Activated CD4-positive, alpha-beta T cell treated with anti-CD3 and anti-CD28 coated beads, Interleukin-2, amount 50 U/mL, for 24 hours (primary cell): ENCODE measurements at places on chromosomes 6 and 20.

DNA sequence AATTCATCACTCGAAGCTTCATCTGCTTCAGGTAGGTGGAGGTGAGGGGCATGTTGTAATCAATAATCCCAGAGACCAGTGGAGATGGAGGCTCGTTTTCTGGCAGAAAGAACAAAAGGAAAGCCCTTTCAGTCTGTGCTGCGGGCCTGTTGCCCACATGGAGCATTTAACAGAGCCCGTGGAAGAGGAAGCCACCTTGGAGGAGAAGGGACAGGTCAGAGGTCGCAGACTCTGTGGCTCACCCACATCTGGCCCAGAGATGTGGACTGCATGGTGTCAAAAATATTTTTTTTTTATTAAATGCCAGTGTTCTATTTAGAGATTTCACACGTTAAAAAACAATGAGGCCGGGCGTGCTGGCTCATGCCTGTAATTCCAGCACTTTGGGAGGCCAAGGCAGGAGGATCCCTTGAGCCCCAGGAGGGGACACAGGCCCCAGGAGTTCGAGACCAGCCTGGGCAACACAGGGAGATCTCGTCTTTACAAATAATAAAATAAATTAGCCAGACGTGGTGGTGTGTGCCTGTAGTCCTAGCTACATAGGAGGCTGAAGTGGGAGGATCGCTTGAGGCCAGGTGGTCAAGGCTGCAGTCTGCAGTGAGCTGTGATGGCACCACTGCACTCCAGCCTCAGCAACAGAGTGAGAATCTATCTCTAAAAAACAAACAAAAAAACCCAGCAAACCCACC, 73.6 kb downstream of the NOL4L start:
- DNase-seq: no peak

GRCh38 chr6:147135211-147135681, 69.0 kb upstream of the STXBP5 start:
- no peak for DNase-seq

- no peak for DNase-seq
These were observed 62.6 kb downstream of the NRSN1 start for GRCh38 chr6:24188578-24189080.

DNA sequence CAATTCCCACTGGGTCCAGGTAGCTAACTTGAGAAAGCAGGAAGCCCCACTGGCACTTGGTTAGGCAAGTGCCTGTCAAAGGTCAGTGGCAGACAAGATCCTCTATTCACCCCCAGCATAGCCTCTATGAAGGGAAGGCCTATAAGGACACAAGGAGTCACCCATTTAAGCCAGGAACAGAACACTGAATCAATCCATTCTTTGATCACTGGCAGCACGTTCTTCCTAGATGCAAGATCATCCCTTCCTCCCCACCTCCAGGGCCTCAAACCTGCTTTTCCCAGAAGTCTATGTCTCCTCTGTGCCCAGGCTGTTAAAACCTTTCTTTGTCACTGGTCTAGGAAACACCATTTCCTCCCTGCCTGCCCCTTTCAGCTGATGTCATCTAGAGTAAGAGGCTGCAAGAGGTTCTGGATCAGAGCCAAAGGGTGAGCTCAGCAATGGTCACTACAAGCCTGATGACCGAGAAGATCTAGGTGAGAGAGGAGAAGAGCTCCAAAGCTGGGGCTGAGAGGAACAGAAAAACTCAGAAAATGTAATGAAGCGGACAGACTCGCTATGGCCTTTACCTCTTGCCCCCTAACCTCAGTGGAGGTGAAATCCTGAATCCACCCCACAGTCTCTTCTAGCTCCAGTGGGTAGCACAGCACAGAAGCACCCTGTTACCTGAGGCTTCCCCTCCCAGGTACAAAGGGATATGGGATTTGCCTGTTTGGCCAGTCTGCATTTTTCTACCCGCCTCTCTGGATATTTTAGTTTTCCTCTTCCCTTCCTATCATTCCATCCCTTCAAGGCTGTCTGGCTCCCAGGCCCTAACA, 1.8 kb downstream of the GTPBP2 start:
- DNase-seq: no peak

DNA sequence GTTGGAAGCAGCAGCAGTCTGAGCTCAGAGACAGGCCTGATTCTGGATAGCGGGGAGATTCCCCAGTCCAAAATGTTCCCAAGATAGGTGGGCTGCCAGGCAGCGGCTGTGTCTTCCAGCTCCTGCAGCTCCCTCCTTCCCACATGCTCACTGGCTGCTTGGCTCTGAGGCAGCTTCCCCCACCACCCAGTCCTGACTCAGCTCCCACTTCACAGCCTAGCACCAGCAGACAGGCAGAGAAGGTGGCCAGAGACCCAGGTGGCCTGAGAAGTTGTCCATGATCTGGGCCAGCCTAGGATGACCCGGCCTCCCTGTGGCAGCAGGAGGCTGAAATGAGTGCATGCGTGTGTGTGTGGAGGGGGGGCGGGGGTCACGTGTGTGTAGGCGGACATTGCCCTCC, 94.9 kb downstream of the MDGA1 start:
- no peak for DNase-seq

DNA sequence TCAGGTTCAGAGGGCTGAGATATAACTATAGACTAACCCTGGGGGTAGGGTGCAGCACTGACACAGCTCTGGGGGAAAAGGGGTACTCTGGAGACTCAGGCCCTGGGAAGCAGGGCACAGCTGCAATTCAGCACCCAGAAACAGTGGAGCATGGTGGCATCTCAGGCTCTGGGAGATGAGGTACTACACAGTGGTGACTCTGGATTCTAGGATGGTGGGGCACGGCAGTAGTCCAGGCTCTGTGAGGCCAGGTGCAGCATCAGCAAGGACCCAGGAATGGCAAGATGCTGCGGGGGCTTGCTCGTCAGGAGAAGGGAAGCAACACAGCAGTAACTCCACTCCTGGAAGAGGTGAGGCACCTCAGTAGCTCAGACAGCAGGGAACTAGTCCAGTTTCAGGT, 271.5 kb upstream of the MOCS1 start:
- DNase-seq: no peak

DNA sequence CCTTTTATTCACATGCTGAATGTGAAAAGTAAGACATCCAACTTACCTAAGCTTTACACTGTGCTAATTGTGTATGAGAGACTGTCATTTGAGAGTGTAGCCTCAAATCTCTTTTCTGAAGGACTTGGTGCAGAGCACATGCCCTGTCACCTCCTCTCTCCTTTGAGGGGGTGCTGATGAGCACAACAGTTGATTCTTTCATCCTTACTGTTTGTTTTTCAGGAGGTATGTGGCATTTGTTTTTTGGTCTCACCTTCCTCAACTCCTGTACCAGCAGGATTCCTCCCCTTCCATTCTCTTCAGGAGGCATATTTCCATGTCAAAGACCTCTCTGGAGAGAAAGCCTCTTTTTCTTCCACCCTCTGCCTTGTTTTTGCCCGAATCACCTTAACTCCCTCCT, 252.6 kb upstream of the CITED2 start:
- no peak for DNase-seq

DNA sequence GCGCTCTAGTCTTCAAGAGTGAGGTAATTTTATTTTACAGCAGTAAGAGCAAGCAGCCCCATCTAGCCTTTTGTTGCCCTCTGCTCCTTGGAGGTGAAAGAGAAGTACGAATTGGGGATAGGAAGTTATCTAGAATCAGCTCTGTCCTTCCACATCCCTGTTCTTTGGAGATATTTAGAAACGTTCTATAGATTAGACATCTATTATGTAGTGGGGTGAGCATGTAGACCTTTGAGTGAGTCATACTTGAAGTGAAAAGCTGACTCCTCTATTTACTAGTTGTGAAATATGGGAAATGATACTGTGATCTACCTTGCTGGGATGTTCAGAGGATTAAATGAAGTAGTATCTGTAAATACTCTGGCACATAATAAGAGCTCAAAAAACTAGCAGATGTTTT, 36.0 kb upstream of the SLC35D3 start:
- no peak for DNase-seq

DNA sequence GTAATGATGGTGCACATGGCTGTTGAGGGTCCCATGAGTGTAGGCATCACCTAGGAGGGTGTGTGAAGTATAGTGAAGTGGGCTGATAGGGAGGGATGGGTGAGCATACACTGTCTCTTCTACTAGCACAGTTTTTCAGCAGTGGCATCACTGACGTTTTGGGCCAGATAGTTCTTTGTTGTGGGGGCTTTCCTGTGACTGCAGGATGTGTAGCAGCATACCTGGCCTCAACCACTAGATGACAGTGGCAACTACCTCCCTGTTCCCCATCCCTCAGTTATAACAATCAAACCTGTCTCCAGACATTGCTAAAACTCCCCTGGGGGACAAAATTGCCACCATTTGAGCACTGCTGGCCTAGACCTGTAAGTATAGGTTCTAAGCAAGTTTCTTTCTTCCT, 239.0 kb downstream of the FOXC1 start:
- DNase-seq: no peak

DNA sequence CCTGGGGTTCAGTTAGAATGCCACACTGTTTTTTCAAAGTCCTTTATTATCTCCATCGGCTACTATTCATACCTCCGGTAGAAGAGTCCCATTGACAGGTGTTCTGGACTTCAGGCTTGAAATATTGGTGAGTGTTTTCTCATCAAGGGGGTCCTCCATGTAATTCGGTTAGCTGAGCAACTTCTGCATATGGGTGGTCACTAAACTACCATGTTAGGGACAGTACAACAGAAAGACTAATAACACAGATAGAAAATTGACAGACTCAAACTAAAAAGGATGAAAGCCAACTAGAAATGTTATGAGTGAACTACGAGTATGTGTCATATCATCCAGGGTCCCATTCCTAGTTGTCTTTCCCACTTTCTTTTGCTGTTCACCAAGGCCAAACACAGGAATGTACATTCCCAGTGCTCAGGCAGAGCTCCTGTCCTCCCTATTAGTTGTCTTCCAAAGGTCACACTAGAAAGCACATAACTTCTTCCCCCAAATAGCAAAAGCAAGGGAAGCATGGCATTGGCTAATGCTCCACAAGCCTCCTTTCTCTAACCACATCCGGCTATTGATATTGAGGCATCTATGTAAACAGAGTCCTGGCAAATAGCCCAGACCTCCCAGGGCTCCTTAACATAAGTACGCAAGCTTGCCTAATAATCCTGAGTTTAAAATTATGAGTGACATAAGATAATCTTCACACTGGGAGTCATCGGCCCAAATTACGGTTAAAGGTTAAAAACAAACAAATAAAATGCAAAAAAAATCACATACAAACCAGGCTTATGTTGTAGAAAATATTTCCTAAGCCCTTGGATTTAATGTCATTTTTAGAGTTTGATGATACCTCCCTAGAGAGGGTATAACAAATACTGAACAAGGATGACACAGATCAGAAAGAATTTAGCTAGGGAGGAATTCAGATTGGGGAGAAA, 13.2 kb downstream of the CCN2 start:
- DNase-seq: no peak

- DNase-seq: no peak
These were observed 201.9 kb downstream of the LY86 start for GRCh38 chr6:6790393-6790792.

DNA sequence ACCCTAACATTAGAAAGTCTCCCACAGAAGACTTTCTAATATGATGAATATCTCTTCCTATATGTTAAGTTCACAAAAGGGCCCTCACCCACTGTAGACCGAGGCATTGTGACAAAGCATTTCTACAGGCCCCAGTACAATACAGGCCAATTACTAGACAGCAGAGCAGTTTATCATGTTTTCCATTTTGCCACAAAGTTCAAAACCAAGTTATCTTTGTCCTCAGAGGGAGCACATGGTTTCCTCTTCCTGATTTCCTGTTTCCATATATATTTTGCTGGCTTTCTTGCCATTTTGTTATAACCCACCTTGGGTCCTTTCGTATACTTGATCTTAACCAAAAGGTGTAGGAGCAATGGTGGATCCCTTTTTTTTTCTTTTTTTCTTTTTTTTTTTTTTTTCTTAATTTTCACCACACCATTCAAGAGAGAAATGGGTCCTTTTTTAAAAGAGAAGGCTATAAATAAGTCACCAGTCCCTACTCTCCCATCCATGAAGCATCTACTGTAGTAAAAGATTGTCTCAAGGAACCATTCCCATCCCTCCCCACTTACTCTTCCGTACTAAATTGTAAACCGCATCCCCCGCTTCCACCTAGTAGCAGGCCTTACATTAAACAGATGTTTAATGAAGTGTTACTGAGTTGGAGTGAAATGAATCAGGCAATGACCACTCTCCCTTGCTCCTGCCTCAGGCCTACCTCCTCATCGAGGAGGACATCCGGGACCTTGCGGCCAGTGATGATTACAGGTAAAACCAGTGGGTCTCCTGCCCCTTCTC, 2.1 kb upstream of the UBE2C start:
- no peak for DNase-seq

- DNase-seq: no peak
These were observed 285.2 kb upstream of the STXBP5 start for GRCh38 chr6:146919017-146919416.

- no peak for DNase-seq
These were observed 41.0 kb upstream of the KIF25 start for GRCh38 chr6:167956491-167956890.

- no peak for DNase-seq
These were observed 71.1 kb downstream of the PERP start for GRCh38 chr6:138036111-138036510.

DNA sequence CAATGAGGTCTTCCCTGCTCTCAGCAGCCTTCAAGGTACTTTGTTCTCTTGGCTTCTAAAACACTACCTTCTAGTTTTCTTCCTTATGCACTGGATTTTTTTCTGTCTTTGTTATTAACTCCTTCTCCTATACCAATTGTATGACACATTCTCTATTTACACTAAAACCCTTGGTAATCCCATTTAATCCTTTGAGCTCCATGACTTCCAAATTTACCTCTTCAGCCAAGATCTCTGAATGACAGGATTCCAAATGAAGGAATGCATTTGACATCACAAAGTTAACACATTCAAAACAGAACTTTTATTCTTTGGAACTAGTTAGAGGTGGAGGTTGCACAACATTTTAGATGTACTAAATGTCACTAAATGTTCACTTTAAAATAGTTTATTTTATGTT, 86.6 kb upstream of the SAMD5 start:
- DNase-seq: no peak

GRCh38 chr20:63860325-63861051, 810 bp upstream of the ABHD16B start:
- no peak for DNase-seq

GRCh38 chr6:106275692-106276091, 49.9 kb downstream of the ATG5 start:
- no peak for DNase-seq

GRCh38 chr20:33539129-33539528, 49.2 kb downstream of the CBFA2T2 start:
- no peak for DNase-seq

- DNase-seq: no peak
These were observed 27.9 kb downstream of the AFG1L start for GRCh38 chr6:108322728-108323127.

- DNase-seq: no peak
These were observed 29.5 kb upstream of the SALL4 start for GRCh38 chr20:51831866-51832265.

- no peak for DNase-seq
These were observed 10.5 kb upstream of the SALL4 start for GRCh38 chr20:51812861-51813260.
